Activated CD4-positive, alpha-beta T cell treated with anti-CD3 and anti-CD28 coated beads, Interleukin-2, amount 50 U/mL, for 4 hours (primary cell): ENCODE measurements at places on chromosomes 7 and 10.
A peak's percentile ranks its signal among the peaks of the same experiment; 100 is the strongest.

DNA sequence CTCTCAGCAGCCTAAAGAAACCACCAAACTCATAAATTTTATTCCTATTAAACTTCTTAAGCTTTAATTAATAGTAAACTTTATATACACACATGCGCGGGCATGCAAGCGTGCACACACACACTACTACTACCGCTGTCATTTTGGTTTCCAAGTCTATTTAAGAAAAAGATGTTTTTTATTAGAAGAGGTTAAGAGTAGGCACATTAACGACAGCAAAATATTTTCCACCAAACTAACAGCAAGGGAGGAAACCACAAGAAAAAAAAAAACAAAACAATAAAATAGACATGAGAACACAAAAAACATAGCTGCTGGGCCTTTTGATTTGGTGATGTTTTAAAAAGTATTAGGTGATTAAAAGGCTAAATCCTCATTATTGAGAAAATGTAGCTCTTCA, 28.6 kb downstream of the RTKN2 start:
- no peak for DNase-seq

DNA sequence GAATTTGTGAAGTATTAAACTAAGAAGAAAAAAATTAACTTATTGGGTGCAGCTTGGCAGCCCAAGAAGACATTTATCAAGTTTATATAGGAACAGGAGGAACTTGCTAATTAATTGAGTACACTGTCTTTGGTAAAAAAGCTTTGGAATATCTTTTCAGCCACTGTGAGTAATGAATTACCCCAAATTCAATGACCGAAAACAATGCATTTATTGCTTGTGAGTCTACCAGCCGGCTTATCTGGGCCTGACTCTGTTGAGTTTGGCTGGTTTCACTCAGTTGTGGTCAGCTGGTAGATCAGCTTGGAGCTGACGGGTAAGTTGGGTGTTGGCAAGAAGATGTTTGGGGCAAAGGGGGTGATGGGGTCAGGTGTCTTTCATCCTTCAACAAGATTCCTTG, 11.6 kb downstream of the GNG11 start:
- no peak for DNase-seq

DNA sequence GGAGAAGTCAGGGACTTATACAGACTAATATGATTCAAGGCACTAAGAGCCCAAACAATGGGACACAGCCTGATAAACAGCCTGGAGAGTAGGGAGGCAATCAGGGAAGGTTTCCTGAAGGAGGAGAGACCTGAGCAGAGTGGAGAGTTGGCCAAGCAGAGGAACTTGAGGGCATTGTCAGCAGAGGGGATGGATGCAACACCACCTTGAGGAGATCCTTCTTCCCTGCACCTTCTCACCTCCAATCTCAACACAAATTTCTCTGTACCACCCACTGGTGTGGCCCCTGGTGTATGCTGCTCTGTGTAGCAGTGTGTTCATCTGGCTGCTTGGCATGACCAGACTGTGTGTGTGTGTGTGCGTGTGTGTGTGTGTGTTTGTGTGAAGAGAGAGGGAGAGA, 146.2 kb downstream of the WDR11 start:
- DNase-seq: no peak

DNA sequence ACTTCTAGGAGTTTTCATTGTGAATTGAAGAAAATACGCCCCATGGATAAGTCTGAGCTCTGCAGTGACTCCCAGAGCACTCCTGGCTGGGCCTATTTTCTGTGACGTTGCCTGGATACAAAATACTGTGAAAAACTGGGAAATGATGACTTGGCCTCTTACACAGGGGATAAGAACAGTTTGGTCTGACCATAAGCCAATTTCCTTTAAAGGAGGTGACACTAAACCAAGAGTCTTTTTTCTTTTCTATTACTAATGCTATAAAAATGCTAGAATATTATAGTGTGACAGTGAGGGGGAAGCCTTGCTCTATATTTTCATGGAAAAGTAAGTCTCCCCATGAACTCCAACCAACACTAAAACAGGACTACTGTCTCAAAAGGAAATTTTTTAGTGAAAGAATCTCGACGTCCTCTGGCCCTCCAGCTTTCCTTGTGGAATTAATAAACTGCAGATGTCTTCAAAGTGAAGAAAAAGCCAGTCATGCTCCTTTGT, 45.5 kb downstream of the MYOF start:
- DNase-seq: no peak

DNA sequence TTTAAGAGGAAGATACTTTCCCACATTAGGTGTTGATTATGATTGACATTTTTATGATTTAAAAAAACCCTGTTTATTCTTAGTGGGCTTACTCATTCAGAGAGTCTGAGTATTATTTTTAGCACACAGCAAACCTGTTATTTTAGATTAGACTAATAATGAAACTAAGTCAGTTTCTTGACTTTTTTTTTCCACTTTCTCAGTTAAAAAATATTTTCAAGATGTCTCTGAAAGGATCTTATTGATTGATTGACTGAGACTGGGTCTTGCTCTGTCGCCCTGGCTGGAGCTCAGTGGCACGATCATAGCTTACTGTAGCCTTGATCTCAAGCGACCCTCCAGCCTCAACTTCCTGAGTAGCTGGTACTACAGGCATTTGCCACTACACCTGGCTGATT, 20.4 kb upstream of the INPP5F start:
- DNase-seq: no peak

DNA sequence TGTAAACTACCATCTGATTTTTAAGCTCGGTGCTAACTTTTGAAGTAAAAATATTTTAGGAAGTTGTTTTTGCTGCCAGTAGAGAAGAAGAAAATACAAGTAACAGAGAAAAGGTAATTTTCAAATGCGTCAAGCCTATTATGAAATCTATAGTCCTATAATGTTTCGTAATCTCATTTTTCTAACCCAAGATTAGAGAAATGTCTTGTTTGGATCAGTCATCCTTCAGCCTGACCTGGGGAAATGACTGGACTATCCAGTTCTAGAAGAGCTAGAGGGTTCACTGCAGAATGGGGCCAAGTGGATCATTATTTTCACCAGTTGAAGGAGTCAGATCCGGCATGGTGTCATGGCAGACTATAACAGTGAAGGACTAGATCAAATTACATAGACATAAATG, 62.7 kb upstream of the FGL2 start:
- DNase-seq: no peak

DNA sequence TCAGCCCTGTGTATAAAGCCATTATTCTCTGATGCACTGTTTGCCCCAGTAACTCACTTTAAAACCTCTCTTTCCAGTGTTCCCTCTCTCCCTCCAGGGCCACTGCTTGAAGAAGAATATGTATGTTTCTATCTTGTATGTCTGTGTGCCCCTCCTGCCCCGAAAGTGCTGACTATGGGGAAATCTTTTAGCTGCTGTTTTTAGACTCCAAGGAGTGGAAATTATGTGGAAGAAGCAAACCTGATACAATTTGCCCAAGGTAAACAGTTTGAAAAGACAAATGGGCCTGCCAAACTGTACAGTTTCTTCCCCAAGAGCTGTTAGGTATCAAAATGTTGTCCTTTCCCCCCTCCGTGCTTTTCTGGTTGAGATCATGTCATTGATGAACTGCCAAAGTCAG, 3.4 kb downstream of the ADRA2A start:
- no peak for DNase-seq

DNA sequence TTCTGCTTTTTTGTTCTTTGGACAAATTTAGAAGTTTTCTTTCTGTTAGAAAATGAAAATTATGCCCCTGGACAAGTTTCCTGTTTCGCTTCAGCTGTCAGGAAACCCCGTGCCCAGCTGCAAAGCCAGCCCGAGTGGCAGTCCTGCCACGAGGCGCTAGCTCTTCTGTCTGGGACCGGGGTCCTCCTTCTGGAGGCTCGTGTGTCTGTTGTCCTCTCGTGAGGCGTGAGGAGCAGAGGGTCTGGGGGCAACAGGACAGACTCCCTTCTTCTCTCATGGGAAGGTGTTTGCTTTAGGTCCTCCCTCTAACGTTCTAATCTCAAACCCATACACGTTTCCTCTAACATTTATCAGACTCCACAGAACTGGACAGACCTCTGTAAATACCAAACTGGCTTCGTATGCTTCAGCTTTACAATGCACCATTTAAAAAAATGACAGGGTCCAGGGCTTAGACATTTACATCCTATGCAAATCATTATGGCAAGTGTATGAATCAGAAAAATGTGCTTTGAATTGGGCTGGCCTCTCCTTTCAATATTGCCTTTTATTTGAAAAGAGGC, 184.5 kb upstream of the SHH start:
- no peak for DNase-seq

DNA sequence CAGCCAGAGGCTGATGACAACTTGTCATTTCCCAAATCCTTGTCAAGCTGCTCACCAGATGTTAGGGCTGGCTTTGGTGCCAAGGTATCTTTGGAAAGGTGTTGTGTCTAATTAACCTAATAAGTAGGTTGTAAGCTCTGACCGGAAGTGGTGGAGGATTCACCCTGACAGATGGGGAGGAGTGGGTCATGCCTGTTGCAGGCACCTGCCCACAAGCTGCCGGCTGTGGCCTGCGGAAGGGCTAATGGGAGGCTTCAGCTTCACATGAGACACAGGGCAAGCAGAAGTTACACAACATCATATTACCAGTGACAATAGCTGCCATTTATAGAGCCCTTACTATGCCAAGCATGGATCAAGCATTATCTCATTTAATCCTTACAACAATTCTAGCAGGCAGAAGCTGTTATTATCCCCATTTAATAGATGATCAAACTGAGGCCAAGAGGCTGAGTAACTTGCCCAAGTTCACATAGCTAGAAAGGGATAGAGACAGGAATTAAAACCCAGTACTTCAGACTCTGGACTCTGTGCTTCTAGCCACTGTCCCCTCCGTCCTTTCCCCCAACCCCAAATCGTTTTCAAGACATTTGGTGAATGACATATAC, 63.1 kb upstream of the DUSP5 start:
- DNase-seq: no peak

GRCh38 chr10:24331457-24331856, 122.5 kb downstream of the KIAA1217 start:
- no peak for DNase-seq

DNA sequence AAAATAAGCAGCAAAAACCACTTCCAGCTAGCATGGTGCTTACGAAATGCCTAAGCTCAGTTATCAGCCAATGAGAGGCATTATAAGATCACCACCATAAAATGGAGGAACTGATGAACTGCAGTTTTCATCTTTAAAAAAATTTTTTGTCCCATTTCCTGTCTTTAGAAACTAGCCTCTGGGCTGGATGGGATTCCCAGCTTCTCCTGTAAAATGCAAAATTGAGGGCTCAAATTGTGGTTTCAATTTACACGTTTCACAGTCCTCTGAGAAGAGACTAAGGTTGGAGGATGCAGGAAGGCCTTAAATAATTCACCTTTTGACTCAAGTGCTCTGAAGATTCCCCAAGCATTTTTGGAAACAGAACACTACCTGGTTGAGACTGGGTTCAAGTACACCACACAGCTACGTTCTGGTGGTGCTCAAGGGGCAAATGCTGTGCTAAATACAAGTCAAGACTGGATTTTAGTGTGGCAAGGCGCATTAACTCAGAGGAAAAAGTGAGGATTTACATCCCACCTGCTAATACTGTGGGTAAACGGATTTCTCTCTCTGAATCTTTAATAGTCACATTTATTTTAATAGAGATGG, 951 bp downstream of the ZNF25 start:
- no peak for DNase-seq

DNA sequence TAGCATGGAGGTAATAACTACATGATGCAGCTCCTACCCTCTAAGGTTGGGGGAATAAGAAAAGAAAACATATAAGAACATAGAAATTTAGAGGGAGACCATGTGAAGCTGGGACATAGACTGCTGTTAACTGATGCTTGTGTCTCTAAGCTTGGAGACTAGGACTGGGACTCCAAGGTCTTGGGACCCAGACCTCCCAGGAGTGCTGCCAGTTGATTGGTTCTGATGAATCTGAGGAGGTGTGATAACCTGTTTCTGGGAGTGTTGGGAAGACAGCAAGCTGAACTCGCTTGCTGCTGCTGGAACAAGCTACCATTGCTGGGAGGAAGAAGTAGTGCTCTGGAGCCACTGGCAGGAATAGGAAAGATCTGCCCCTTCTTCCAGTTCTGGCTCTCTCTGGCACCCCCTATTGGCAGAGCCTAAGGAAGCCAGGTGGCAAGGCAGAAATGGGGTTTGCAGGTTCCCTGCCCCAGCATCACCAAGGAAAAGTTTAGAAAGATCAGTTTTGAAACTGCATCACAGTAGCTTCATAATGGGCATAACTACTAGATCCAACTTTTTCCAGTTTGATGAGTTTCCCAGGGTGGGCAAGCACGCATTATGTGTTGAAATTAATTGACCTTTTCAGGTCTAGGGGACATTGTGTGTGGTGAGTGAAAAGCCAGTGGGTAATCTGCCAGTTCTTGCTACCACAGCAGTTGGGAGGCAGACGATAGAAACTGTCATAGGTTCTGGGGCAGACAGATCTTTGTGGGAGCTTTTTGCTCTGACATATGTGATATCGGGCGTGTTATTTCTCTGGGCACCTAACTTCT, 140.7 kb downstream of the SND1 start:
- DNase-seq: peak; percentile 6

GRCh38 chr10:85612378-85612775, 754.2 kb downstream of the GRID1 start:
- DNase-seq: no peak

DNA sequence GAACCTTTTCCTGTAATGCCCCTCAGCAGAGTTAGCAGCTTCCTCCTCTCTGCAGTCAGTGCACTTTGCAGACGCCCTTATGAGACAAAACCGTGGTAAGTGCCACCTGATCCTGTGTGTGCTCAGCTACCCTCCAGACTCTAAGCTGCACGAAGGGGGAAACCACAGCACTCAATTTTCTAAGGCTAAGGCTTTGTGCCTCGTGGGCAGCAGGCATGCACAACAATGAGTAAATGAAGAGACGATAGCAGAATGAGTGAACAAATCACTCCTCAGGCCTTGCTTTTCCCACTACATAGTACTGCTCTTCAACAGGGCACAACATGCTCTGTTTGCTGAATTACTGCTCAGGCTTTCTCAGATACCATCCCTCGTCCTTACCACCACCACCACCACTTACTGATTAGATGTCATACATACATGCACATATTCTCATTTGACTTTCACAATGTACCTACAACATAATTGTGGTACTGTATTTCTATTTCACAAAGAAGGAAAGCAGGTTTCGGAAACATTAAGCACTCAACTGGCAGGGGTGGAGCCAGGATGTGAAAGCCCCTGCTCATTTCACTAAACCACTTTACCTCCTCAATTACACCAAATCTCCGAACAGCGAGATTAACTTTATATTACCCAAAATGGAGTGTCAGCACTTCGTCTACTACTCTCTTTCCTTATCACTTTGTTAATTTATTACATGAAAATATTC, 85.4 kb downstream of the ICA1 start:
- DNase-seq: peak; percentile 36

- no peak for DNase-seq
These were observed 1.8 kb downstream of the CCM2 start for GRCh38 chr7:45001826-45002225.

DNA sequence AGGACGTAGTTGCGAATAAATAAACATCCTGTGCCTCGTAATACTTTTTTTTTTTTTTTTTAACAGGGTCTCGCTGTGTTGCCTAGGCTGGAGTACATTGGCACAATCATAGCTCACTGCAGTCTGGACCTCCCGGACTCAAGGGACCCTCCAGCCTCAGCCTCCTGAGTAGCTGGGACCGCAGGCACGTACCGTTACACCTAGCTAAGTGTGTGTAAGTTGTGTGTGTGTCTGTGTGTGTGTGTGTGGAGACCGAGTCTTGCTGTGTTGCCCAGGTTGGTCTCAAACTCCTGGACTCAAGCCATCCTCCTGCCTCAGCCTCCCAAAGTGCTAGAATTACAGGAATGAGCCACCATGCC, 573 bp upstream of the PON2 start:
- DNase-seq: no peak

- no peak for DNase-seq
These were observed 631 bp upstream of the PRKRIP1 start for GRCh38 chr7:102395592-102395872.

GRCh38 chr7:17147409-17147808, 151.0 kb upstream of the AHR start:
- no peak for DNase-seq
